Eye (tissue), 1 donor: ENCODE measurements at places on chromosomes 3 and 15.

- DNase-seq, result no peak
Observed at GRCh38 chr15:41853831-41854230, 15.2 kb downstream of the PLA2G4B start.

DNA sequence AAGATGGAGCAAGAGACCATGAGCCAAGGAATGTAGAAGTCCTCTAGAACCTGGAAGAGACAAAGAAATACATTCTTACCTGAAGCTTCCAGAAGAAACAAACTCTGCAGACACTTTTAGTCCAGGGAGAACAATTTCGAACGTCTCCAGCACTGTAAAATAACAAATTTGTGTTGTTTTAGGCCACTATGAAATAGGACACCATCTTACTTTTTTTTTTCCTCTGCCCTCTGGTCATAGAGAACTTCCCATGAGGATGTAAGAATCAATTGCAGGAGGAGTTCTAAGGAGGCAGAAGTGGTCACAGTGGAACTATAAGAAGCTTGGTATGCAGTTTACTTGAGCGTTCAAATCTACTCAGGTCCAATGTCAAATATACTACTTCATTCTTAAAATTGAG, 1295.9 kb downstream of the ZPLD1 start:
- no peak for DNase-seq

- no peak for DNase-seq
Observed at GRCh38 chr3:69767571-69767970, 28.3 kb downstream of the MITF start.

GRCh38 chr3:63861306-63861705, 2.3 kb downstream of the THOC7 start:
- DNase-seq, result no peak

- DNase-seq, result no peak
Observed at GRCh38 chr15:78411061-78411460, 27.0 kb upstream of the IREB2 start.

GRCh38 chr15:52114261-52115055, 1.9 kb upstream of the BCL2L10 start:
- DNase-seq, result peak; percentile 36

DNA sequence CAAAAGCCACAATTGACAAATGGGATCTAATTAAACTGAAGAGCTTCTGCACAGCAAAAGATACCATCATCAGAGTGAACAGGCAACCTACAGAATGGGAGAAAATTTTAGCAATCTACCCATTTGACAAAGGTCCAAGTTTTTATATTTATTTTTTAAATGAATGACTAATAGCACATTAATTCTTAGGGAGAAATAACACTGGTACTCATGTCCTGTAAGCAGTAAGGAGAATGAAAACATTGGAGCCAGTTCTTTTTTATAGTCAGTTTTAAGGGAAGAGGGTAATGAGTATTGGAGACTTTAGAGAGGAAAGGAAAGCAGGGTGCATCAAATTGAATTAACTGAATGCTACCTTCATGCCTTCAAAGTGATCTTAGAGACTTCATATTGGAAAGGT, 404.7 kb upstream of the TGFBR2 start:
- DNase-seq, result no peak

DNA sequence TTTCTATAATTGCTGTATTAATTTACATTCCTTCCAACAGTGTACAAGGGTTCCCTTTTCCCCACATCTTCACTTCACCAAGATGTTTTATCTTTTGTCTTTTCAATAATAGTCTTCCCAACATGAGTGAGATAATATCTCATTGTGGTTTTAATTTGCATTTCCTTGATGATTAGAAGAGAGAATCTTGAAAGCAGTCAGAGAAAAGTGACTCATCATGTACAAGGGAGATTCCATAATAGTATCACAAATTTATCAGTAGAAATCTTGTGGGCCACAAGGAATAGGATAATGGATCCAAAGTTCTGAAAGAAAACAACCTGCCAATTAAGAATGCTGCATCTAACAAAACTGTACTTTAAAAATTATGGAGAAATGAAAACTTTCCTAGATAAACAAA, 189.3 kb downstream of the NECTIN3 start:
- no peak for DNase-seq

GRCh38 chr3:192237992-192238608, 489.2 kb downstream of the FGF12 start:
- no peak for DNase-seq
